ENCODE measurements at places on chromosomes 1 and 21. TPM values are rescaled to one million over a fixed set of nuclear protein-coding genes. Genes with fewer than 3 reads are reported as not detected.

DNA sequence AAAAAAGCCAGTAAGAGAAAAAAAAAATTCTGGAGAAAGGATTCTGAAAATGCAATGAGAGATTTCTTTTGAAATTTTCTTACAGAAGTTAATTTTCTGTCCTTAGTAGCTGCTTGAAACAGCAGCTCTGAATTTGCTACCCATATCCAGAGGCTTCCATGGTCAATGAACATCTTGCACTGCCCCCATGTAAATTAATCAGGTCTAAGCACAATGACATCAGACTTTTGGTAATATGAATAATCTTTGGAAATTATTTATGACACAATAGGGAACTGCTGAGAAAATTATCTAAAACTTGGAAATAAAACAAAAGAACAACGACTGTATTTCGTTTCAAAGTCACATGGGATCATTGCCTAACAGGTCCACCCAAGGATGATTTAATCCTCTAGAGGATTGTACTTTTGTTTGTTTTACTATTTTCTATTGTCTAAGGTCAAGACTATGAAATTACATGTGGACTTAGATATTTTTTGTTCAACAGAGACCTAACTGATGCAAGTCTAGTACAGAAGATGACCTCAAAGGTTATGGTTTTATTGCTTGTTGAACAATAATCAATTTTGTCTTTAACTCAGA is 312.1 kb downstream of the BACH1 start:
- DNase-seq = no peak

- DNase-seq = no peak
These were observed 38.9 kb downstream of the SDCCAG8 start for GRCh38 chr1:243294723-243295121.

The RAP1A gene
- total RNA-seq = 56.4 TPM

DNA sequence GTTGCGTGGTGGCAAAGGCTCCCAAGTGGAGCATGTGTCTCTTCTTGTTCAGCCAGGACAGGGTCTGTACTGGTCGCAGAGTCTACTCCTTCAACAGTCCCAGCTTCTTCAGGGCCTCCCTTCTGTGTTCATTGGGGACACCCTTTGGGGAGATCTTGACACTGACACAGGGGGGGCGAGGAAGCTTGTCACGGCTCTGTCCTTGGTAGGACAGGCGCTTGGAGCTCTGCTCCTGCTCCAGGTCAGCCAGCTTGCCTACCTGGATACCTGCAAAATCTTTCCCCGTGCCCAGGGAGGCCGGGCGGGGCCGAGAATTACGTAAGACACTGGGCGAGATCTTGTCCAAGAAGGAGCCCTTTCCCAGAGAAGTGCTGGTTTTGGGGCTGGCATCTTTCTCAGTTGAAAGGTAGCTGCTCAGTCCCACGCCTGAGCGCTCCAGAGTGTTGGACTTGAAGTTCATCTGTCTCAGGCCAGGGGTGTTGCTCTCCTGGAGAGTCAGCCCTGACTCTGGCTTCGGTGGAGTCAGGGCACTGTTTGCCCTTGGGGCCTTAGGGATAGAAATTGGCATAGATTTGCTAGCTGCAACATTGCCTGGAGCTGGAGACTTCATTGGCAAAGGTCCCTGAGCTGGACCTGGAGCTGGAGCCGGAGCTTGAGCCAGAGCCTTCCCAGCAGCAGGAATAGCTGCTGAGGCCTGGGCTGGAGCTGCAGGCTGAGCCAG is 10.5 kb downstream of the C1orf116 start:
- no peak for DNase-seq

- DNase-seq = no peak
These were observed 1498.2 kb upstream of the B3GALT2 start for GRCh38 chr1:194684636-194685035.

The TRIM46 gene
- 20.2 TPM for total RNA-seq

The PCP4 gene
- 52.5 TPM for total RNA-seq

DNA sequence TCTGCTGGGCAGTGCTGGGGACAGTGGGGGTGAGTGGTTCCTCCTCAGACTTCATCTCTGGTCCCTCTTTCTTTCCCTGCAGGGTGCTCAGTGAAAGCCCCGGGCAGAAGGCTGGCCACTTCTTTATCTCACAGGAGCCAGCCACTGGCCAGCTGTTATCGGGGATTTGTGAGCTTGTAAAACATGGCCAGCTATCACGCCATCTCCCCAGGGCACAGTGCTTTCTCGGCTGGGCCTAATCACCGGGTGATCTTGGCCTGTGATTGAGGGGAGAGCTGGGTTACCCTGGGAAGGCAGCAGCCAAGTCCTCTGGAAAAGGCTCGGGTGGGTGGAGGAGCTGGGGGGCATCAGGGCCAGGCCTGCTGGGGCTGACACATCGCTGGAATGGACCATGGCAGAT is 83.0 kb downstream of the IGSF21 start:
- no peak for DNase-seq

GRCh38 chr1:63545780-63546179 is 22.5 kb downstream of the EFCAB7 start:
- DNase-seq = no peak

DNA sequence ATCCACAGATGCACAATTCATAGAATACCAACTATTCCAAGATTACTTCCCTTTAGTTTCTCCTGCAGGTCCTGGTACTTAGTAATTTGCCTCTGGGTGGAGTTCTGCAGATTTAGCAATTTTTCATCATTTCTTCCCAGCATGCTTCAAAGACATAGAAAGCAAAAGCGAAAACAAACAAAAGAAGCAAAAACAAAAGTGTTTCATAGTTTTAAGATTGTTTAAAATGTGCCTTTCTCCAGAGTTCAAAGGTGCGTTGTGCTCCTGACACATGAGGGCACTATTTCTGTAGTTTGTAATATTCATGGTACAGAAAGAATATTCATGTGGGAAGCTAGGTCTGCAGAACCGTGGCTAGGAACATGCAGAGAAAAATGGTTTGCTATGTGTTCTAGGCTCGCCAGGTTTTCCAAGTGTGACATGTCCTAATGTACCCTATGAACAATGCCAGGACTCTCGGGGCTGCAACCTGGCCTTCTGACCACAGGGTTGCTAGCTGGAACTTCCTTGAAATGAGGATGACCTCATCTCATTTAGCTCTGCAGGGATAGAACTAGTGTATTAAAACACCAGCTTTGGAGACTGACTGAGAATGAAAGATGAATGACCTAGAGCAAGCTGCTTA is 30.0 kb upstream of the RCSD1 start:
- no peak for DNase-seq

DNA sequence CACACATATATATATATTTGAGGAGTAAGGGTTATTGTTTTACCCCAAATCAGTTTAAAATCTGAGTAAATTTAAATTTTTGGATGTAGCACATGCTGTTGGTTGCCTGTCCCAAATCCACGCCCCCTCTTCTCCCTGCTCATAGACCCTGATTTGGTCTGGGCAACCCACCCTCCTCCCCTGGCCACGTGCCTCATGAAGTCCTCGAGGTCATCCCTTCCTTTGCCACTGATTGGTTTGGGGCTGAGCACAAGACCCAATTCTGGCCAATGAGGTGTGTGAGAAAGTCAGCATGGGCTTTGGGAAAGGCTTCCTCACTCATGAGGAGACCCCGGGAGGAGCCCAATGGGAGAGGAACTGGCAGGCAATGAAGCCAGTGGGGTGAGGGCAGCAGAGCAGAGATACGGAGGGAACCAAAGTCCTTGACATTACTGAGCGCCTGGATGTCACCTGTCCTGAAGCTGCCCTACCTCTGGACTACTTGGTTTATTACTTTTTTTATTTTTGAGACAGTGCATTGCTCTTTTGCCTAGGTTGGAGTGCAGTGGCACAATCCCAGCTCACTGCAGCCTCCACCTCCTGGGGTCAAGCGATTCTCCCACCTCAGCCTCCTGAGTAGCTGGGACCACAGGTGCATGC is 31.3 kb upstream of the GPR157 start:
- DNase-seq = no peak

The FRRS1 gene
- 0.43 TPM for total RNA-seq

The NBPF12 gene
- 41.6 TPM for total RNA-seq

- DNase-seq = no peak
These were observed 368.6 kb downstream of the USH2A start for GRCh38 chr1:216054600-216054999.

The SMYD3 gene
- total RNA-seq = 63.2 TPM

The IFI6 gene
- 90.5 TPM for total RNA-seq

GRCh38 chr1:33008051-33008914 is 28.4 kb downstream of the AK2 start:
- DNase-seq = no peak

The ADIPOR1 gene
- 68.8 TPM for total RNA-seq

DNA sequence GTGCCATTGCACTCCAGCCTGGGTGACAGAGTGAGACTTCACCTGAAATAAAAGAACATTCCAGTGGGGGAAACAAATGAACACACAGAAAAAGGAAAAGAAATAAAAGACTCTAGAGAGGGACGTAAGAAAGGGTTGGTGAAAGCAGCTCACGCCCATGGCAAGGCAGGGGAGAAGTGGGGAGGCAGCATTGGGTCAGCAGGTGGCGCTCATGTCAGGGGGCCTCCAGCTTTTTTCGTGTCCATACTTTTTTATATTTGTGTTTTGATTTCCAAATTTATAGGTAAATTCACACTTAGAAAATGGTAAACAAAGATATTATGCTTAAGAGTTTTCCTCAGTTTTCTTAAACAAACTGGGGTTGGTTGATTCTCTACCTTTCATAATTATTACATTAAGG is 45.5 kb downstream of the VPS13D start:
- DNase-seq = no peak

The KRTAP12-2 gene
- total RNA-seq = not detected

The PLA2G5 gene
- 10.8 TPM for total RNA-seq

The CCDC181 gene
- 9.1 TPM for total RNA-seq
